ENCODE measurements at places on chromosomes 2 and 18.

DNA sequence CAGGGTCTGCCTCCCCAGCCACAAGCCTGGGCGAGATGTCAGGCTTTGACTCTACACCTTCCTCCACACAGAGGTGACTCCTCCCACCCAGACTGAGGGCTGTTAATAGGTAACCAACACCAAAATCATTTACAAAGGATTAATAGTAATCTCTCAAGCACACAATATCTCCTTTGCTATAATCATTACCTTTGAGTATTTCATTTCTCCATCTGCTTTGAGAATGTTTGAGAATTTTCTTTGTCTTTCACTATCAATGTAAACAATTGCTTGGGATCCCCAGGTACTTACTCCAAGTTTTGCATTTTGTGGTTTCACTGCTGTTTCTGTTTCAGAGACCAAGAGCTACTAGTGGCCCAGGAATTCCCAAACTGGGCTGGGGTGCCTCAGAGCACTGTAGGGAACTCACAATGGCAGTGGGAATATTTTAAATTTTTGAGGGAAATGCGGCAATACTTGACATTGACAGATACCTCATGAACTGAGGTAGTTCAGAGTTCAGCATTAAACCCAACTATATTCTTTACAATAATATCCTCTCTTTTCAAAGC is 166.4 kb upstream of the MGAT5 start:
- no peak for DNase-seq

DNA sequence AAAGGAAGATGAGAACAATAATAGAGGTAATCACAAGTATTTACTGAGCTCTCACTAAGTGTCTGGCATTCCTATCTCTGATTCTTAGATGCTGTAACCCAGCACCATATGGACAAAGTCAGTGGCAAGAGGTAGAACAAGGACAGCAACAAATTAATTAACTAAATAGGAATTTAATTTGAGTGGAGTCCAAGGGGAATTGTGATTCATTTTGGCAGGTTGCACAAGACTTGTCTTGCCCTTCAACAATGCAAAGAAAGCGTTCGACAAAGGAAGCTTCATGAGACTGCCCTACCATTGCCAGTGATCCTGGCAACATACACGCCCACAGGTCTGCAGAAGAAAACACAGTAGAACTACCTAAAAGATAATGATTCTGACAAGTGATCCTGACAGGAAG is 221.6 kb downstream of the RBM43 start:
- DNase-seq: no peak

GRCh38 chr2:168345601-168346000 is 98.2 kb upstream of the STK39 start:
- DNase-seq: no peak

GRCh38 chr2:206154197-206154596 is 5.0 kb downstream of the NDUFS1 start:
- DNase-seq: no peak

DNA sequence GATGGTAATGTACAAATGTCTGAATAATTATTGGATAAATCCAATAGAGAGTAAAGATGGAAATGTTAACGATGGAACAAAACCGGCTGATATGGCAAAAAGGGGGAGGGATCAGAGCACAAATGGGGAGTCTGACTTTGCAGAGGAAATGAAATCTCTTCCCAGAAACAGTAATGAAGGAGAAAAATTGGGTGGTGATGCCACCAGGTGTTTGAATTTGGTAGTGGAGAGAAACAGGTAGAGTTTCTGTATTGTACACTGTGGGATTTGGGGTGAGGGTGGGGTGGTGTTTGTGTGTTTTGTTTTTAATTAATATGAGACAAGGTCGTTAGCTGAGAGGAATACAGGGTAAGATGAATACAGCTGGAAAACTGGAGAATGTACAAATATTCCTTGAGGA is 20.4 kb upstream of the XDH start:
- no peak for DNase-seq
